ENCODE measurements at places on chromosomes 11 and 22. TPM values are rescaled to one million over a fixed set of nuclear protein-coding genes. Genes with fewer than 3 reads are reported as not detected.
A peak's percentile ranks its signal among the peaks of the same experiment; 100 is the strongest.

The ELF5 gene
- total RNA-seq = not detected

The KRTAP5-4 gene
- not detected for total RNA-seq

- DNase-seq = peak; percentile 57
Observed at GRCh38 chr11:68667511-68668500, 16.5 kb upstream of the GAL start.

- peak; percentile 26 for DNase-seq
Observed at GRCh38 chr22:44424867-44425693, 73.0 kb downstream of the RTL6 start.

- DNase-seq = no peak
Observed at GRCh38 chr22:46641811-46642266, 21.7 kb downstream of the GRAMD4 start.
